ENCODE measurements at places on chromosomes 16 and 17. TPM values are rescaled to one million over a fixed set of nuclear protein-coding genes. Genes with fewer than 3 reads are reported as not detected.

C16orf87 gene
- 6.6 TPM for total RNA-seq

RCVRN gene
- total RNA-seq = not detected

TK2 gene
- total RNA-seq = 18.5 TPM

CD300A gene
- total RNA-seq = not detected

CRHR1 gene
- total RNA-seq = 0.20 TPM

KRTAP4-1 gene
- total RNA-seq = 0.22 TPM

CBX4 gene
- 33.3 TPM for total RNA-seq

IGSF6 gene
- total RNA-seq = not detected

FGF11 gene
- 1.1 TPM for total RNA-seq

TEX14 gene
- total RNA-seq = 0.29 TPM

MYH2 gene
- total RNA-seq = not detected

Measured in A549 treated with GW870086 at 1 μM for 4 hours (cell line).